Mammary epithelial cell (primary cell): ENCODE measurements at places on chromosomes 4 and X.

DNA sequence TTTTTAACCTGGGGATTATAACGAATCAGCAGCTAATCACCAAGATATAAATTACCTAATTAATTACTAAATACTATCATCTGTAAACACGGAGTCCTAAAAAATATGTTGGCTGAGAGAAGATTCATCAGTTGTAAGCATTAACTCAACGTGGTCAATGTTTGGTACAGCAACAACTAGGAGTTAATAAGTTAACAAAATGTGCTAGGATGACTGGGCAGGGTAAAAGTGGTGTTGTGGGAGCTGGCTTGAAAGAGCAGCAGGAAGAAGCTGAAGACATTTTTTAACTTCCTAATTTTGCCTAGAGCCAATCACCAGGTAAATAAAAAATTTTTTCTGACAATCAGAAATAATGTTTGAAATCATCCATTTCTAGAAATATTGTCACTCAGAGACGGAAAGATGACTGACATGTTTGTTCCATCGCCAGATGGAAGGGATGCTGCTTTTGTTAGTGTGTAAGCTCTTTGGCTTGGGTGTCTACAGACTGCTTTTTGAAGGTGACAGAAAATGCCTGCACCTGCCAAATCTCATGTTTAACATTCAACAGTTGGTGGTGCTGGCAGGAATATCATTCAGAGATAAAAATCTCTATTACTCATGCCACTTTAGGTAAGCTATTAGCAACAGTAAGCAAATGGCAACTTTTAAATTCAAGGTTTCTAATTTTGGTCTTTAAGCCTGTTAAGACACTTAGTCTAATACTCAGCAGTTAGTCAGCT lies 1126.9 kb downstream of the STPG2 start:
- no peak for DNase-seq

DNA sequence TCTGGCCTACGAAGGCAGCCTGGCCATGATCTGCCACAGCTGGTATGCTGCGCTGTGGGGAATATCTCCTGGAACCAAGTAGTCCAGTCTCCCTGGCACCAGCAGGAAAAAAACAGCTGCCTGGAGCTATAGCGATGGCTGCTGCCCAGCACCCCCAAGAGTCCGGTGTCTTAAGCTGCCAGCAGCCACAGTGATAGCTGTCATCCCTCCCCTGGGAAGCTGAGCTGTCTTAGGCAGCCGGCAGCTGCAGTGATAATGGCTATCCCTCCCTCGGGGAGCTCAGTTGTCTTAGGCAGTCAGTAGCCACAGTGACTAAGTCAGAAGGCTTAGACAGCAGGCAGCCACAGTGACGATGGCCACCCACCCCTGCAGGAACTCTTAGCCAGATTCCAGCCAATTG lies 205.1 kb downstream of the STPG2 start:
- DNase-seq = no peak

DNA sequence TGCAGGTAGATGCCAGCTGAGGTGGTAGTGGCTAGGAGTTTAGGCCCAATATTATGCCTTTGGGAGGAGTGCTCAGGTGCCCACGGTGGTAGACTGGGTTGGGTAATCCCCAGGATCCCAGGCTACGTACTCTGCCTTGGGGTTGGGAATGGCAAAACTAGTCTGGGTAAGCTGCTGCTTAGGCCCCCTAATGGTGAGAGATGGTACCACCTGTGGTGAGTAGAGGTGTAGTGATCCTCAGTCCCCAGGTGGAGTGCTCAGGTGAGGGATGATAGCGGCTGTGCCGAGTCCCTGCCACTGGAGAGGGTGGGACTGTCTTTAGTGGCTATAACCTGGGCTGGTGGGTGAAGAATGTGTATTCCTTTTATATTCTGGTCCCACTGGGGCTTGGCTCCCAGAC lies 75.2 kb downstream of the IL1RAPL2 start:
- DNase-seq = no peak

- peak; percentile 7 for DNase-seq
Observed at GRCh38 chr4:91829531-91829930, 474.2 kb upstream of the GRID2 start.

DNA sequence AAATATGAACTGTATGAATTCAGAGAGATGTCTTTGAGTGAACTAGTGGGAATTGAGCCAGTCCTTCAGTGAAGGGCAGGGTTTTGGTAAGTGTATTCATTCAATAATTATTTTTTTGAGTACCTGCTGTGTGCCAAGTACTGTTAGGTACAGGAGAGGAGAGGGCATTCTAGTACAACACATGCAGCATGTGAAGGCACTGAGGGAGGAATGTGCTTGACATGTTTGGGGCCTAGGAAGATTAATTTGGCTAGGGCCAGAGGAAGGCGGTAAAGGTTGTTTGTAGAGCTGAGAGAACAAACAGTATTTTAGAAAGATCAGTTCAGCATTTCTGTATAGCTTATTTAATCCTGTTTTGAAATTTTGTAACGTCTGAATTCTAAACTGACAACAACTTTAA lies 27.8 kb downstream of the APOOL start:
- DNase-seq = no peak

GRCh38 chr4:4670869-4671268 lies 129.0 kb upstream of the STX18 start:
- no peak for DNase-seq

- no peak for DNase-seq
Observed at GRCh38 chrX:134671294-134671693, 13.0 kb upstream of the PLAC1 start.

- DNase-seq = peak; percentile 72
Observed at GRCh38 chrX:44071847-44072551, 98.8 kb upstream of the NDP start.

DNA sequence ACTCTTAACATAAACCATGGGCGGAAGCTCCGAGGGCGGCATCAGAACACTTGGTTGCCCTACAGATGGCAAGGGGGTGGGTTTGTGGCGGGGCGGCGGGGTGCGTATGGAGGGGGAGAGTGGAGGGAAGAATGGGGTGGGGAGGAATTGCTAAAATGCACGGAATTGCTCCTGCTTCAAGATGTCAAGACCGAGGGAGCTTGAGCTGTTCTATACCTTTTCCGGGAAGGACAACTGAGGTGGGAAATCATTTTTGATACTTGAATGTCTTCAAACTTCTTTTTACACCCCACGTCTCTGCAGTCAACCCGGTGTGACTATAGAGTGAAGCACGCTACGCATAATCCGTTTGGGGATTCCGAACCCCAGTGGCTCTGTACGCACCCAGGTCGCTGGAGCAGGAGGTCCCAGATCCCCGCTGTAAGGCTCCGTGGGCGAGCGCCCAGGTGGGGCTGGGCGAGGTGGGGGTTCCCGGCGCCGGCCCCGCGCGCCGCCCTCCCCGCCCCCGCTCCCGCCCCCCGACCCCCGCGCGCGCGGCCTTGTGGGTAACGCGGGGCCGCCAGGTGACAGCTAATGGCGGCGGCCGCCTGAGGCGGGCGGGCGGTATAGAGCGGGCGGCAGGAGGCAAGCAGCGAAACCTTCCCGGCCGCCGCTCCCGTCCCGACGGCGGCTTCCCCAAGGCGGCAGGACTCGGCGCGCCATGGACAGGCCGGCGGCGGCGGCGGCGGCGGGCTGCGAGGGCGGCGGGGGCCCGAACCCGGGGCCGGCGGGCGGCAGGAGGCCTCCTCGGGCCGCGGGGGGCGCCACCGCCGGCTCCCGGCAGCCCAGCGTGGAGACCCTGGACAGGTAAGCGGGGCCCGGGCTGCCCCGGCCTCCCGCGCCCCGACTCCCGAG lies at the start of gene MTMR1:
Gene MTMR1 (plus strand): TSS at position 566 of the 894 bp plus-strand sequence. CDS start 135 bp downstream, at position 701.
- no peak for DNase-seq

DNA sequence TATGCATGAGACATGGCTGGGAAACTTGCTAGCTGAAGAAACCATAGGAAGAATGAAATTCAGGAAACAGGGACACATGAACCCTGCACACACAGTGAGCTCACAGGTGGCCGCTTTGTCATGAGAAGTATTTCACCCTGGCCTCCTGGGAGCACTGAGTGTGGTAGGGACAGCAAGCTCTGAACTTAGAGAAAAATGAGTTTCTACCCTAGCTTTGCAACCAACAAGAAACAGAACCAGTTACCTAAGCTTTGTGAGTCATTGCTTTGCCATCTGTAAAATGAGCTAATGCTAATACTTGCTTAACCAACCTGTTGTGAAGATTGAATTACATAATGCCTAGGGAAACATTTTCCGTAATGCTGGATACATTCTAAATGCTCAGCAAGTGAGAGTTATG lies 206.6 kb upstream of the HS3ST1 start:
- DNase-seq = peak; percentile 91

DNA sequence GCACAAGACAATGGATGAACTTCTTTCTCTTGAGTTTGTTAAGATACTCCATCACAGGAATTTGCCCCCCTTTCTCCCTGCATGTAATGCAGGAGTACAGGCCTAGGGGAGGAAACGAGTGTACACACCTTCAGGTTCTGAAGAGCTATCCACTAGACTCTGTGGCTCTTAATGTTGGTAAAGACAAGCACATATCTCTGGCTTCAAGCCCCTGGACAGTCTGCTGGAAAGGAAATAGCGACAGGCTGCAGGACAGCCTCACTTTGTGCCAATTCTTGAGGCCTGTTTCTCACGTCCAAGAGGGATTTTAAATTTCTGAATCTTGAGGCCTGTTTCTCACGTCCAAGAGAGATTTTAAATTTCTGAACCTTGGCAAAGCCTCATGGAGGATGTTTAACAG lies 87.1 kb downstream of the RLIM start:
- DNase-seq = no peak

GRCh38 chrX:13360146-13360545 lies 40.3 kb upstream of the ATXN3L start:
- no peak for DNase-seq

DNA sequence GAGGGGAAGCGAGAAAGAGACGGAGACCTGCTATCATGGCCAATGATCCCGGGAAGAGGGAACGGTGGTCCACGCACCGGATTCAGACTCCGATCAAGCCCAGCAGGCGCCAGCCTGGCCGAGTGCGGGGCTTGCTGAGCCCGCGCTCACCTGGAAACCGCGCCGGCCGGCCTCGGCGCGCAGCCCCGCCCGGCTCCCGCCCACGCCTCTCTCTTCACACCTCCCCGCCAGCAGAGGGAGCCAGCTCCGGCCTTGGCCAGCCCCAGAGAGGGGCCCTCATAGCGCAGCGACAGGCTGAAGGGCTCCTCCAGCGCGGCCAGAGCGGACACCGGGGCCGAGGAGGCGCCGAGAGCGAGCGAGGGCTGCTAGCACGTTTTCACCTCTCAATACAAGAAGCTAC lies 36.8 kb upstream of the SPANXN2 start:
- DNase-seq = no peak

GRCh38 chr4:84099599-84099998 lies 399.5 kb downstream of the NKX6-1 start:
- no peak for DNase-seq

GRCh38 chr4:12861422-12861821 lies 622.7 kb downstream of the RAB28 start:
- no peak for DNase-seq

DNA sequence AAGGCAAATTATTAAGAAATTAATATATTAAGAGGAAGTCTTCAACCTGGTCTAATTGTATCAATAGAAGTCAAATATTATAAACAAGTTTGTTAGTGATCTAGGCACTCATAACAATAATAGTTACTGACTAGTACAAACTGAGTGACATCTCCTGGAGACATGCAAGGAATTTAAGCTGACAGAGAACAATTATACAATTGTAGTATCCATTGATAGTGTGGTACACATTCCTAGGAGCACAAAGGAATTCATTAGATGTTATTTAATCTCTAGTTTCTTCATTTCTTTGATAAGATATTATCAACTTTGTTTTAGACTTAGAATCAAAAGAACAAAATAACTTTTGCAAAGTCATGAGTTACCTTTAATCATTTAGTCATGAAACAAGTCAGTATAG lies 1048.6 kb downstream of the PCDH7 start:
- DNase-seq = no peak

GRCh38 chr4:79250887-79251286 lies 75.0 kb downstream of the NAA11 start:
- DNase-seq = no peak
